Stimulated activated CD8-positive, alpha-beta memory T cell treated with anti-CD3 and anti-CD28 coated beads, Interleukin-7, amount 100 ng/mL, for 24 hours (primary cell): ENCODE measurements at places on chromosomes 7 and 10.

- no peak for DNase-seq
Observed at GRCh38 chr7:139094030-139094429, 15.5 kb downstream of the ZC3HAV1 start.

GRCh38 chr7:140604760-140605159 lies 35.9 kb downstream of the DENND2A start:
- DNase-seq: no peak

DNA sequence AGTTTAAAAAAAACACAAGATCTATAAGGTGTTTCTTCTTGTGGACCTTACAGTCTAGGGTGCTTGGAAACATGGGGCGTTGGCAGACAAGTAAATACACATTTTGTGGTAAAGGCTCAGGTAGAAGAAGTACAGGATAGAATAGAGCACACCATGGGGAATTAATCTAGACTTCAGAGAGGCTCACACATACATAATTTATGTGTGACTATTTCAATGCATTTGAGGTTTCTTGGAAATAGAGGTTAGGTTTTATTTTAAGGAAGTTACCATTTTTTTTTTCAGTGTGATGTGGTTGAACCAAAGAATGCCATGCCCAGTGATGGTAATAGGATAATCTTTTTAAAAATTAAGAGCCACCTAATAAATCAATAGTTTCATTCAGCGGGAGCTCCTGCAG lies 12.8 kb downstream of the CFTR start:
- no peak for DNase-seq

DNA sequence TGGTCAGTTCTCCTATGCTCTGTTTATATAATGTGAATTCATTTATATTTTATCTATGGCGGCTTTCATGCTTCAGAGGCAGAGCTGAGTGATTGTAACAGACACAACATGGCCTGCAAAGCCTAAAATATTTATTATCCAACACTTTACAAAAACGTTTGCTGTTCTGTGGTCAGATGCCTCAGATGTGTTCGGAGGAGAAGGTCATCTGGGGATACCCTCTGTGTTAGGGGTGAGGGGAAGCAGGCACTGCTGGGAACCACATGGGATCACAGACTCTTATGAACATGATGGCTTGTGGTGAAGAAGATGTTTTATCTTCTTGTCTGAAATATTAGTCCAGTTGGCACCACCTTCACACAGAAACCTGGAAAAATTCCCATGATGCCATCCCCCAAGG lies 203.4 kb downstream of the PHTF2 start:
- DNase-seq: no peak

DNA sequence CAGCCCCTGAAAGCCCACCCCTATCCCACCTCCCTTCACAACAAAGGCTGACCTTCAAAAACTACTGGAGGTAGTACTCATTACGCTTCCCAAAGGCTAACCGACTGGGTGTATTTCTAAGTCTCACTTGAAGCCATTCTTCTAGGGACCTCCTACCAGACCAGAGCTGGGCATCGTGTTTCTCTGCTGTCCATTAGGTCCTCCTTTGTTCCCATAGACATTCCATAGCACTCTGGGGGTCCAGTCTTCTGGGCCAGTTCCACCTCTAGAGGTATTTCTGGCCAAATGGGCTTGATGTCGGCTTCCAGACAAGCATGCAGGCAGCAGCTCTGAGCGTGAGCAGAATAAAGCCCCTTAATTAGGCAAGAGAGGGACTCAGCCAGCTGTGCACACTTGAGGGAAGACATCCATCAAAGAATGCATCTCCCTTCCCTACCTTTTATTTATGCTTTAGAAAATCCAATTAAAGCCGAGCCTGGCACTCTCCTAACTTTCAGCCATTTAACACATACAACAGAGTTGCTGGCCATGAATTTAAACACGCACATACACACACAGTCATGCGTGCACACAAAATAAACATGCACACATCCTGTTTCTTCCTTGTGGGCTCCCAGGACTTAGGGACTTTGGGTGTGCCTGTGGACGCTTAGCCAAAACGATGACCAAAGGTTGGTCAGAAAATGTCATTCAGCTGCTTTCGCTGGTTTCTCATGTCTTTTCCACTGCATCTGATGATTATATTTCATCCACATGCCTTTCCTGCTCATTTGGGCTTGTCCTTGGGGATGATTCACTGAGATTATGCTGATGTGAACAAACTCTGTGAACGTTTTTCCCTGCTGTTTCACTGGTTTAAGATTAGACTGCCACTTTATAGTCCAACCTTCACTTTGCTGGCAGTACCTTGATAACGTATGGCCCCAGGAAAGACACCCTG lies 362.0 kb upstream of the NFE2L3 start:
- DNase-seq: no peak

DNA sequence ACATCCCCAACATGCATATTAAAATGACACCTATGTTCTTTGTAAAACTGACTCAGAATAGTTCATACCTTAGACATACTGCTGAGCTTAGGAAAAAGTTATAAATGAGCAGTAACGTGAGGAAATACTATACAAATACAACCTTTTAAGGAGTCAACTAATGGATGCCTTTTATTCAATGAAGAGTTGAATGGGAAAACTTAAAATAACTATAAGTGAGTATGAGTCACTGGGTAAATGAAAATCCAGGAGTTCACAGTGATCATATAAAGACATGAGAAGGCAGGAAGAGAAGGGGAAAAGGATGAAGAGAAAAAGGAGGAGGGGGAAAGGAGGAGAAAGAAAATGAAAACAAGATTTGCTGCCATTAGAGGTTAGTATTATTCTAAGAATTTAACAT lies 157.8 kb upstream of the PCDH15 start:
- DNase-seq: no peak

DNA sequence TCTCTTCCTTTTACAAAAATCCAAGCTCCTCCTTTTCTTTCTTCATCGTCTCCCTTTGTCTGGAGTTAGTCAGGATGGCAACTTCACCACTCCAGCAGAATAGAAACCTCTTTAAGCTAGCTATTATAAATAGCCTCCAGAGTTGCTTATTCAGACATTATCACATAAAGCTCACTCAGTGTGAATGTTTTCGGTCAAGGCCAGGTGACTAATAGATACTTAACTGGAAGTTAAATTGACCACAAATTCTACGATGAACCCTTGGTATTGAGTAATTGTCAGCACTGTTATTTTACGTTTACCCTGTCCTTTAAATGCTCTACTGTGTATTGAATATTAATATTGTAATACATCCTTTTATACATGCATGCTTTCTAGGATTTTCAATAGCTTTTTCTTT lies 340.4 kb downstream of the OTUD1 start:
- no peak for DNase-seq

- no peak for DNase-seq
Observed at GRCh38 chr7:68892236-68892635, 706.0 kb upstream of the AUTS2 start.

- DNase-seq: no peak
Observed at GRCh38 chr10:131179361-131179760, 132.2 kb downstream of the TCERG1L start.

GRCh38 chr7:23981314-23981713 lies 271.3 kb downstream of the STK31 start:
- DNase-seq: no peak

GRCh38 chr10:58334817-58335305 lies at the start of gene UBE2D1:
Gene UBE2D1, plus strand, starts transcription at chr10:58335006. Its CDS starts 196 bp downstream, at chr10:58335202.
- peak; percentile 72 for DNase-seq

DNA sequence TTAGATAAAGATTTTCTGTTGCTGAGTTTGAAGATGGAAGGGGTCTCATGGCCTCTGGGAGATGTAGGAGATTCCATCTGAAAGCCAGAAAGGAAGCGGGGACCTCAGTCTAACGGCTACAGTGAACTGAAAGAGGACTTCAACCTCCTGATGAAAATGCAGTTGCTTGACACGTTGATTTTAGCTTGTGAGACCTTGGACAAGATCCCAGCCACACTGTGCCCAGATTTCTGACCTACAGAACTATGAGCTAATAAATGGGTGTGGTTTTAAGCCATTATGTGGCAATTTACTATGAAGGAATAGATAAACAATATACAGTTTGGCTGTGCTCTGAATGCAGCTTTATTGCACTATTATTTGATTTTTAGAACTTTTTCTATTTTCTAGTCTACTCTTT lies 342.3 kb upstream of the SEMA3D start:
- DNase-seq: no peak

DNA sequence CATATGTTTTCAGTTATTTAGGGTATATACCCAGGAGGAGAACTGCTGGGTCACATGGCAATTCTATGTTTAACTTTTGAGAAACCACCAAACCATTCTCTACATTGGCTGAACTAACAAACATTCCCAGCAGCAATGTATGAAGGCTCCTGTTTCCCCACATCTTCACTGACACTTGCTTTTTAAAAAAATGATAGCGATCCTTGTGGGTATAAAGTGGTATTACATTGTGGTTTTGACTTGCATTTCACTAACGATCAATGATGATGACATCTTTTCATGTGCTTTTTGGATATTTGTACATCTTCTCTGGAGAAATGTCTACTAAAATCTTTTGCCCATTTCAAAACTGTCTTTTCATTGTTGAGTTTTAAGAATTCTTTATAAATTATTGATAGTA lies 51.2 kb upstream of the ANAPC16 start:
- no peak for DNase-seq

DNA sequence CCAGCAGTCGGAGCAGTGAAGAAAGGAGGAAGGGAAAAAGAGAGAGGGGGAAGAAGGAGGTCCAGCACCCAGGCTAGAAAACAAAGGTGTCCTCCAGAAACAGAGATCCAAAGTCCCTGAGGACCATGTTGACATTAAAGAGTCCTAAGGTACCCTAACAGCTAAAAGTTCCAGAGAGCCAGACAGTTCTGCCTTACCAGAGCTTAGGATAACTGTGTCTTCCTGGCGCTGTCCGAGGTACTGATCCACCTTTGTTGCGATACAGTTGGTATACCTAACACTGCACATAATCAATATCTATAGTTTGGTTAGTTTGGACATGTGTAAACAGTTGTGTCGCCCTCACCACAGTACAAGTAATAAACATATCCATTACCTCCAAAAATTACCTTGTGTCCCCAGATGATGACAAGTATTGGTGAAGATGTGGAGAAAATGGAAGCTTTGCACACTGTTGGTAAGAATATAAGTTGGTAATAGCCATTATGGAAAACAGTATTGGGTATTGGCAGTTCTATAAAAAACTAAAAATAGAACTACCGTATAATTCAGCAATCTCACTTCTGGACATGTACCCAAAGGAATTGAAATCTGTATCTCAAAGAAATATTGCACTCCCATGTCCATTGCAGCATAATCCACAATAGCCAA lies 59.8 kb downstream of the GRID1 start:
- no peak for DNase-seq

DNA sequence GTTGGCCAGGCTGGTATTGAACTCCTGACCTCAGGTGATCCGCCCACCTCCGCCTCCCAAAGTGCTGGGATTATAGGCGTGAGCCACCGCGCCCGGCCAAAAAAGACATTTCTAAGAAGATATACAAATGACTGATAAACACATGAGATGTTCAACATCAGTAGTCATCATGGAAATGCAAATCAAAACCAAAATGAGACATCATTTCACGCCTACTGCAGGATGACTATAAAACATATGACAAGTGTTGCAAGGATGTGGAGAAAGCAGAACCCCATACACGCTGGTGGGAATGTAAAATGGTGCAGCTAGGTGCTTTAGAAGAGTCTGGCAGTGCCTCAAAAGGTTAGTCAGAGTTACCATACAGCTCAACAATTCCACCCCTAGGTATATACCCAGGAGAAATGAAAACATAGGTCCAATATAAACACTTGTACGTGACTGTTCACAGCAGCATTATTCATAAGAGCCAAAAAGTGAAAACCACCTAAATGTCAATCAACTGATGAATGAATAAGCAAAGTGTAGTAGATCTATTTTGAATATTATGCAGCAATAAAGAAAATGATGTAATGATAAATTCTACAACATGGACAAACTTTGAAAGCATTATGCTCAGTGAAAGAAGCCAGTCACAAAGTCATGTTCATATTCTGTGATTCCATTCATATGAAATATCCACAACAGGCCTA lies 24.5 kb downstream of the TMEM209 start:
- DNase-seq: peak; percentile 13

GRCh38 chr7:156625580-156625979 lies 15.0 kb upstream of the RNF32 start:
- no peak for DNase-seq

DNA sequence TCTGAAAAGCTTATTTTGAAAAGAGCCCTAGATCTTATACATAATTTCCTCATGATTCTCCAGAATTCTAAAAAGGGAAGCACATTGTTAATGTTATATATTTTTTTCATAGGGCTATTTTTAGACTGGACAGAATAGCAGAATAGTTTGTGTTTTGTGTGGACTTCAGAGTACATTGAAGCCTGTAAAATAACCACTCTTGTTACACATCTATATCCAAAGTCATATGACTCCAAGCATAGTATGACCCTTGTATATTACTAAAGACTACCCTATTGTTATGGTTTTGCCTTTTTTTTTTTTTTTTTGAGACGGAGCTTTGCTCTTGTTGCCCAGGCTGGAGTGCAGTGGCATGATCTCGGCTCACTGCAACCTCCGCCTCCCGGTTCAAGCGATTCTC lies 26.1 kb upstream of the FIS1 start:
- DNase-seq: no peak

- DNase-seq: no peak
Observed at GRCh38 chr10:114517368-114518250, 113.3 kb upstream of the AFAP1L2 start.

DNA sequence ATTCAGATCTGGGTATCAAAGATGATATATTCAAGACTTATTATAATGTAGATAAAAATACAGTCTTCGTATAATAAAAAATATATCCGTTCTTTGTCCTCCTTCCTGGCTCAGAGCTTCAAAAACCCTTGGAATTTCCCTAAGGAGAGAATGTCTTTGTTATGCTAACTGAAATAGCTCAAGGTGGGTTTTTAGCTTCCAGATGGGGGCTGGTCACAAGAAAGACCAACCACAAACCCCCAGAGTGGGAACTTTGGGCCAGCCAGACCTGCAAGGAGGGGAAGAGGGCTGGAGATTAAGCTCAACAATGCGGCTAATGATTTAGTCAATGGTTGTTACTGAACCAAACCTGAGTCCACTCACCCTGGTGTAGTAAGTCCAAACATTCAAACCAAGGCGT lies 196.4 kb downstream of the SDHAF3 start:
- no peak for DNase-seq

- peak; percentile 27 for DNase-seq
Observed at GRCh38 chr10:17648243-17649035, 4.5 kb downstream of the STAM start.

DNA sequence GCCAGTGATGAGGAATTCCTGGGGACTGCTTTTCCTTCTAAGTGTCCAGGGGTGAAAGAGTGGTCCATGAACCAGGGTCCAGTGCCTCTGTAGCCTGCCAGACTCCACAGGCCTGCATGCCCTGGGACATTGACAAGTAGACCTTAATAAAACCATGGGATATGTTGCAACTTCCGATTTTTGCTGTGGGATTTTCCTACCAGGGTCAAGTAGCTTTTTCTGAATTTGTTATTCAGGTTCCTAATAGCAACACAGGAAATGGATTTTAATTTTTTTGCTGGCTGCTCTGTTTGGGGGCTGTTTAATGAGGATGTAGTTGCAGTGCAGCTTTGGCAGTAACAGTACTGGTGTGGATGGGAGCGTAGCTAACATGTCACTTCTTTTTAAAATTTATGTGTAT lies 42.1 kb downstream of the WBP1L start:
- no peak for DNase-seq

GRCh38 chr7:95886501-95887090 lies 114.2 kb downstream of the DYNC1I1 start:
- DNase-seq: no peak

GRCh38 chr7:102392330-102392729 lies 3.8 kb upstream of the PRKRIP1 start:
- no peak for DNase-seq
